GM23248 (cell line): ENCODE measurements at places on chromosomes 16 and 17. TPM values are rescaled to one million over a fixed set of nuclear protein-coding genes. Genes with fewer than 3 reads are reported as not detected.
A peak's percentile ranks its signal among the peaks of the same experiment; 100 is the strongest.

KRT33A gene
- not detected in 2 replicates for total RNA-seq

KRTAP4-2 gene
- total RNA-seq, result not detected in 2 replicates

CDH3 gene
- under 0.01 TPM in 1 of 2 replicates, not detected in the other for total RNA-seq

RNF227 gene
- total RNA-seq, result 4.3 and 15.3 TPM in 2 replicates

CCT6B gene
- 2.2 and 2.9 TPM in 2 replicates for total RNA-seq

DNA sequence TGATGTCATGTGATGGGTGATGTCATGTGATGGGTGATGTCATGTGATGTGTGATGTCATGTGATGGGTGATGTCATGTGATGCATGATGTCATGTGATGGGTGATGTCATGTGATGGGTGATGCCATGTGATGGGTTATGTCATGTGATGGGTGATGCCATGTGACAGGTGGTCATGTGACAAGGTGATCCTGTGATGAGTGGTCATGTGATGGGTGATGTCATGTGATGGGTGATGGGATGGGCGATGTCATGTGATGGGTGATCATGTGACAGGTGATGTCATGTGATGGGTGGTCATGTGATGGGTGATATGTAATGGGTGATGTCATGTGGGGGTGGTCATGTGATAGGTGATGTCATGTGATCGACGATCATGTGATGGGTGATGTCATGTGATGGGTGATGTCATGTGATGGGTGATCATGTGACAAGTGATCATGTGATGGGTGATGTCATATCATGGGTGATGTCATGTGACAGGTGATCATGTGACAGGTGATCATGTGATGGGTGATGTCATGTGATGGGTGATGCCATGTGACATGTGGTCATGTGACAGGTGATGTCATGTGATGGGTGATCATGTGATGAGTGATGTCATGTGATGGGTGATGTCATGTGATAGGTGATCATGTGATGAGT is 17.2 kb downstream of the CD300LB start:
- no peaks in the 10 kb centered on the region for H3K36me3 ChIP-seq
- H3K27ac ChIP-seq, result peak overlapping the region; percentile 13; the same call in 1 of the 2 replicates
- no peak overlapping the region for H3K4me3 ChIP-seq
- peak; percentile 80 for DNase-seq
- peaks cover 18% of the 10 kb centered on the region for H3K4me1 ChIP-seq

- peaks cover 68% of the 10 kb centered on the region for H3K27me3 ChIP-seq
- no peak overlapping the region for H3K4me3 ChIP-seq
- H3K27ac ChIP-seq, result no peak overlapping the region
- no peak for DNase-seq
Observed at GRCh38 chr16:85894266-85894665, 4.7 kb upstream of the IRF8 start.

GRCh38 chr17:50868602-50869001 is 2.4 kb upstream of the TOB1 start:
- no peaks in the 10 kb centered on the region for H3K36me3 ChIP-seq
- peak overlapping the region; percentile 92; the same call in 1 of the 2 replicates for H3K4me3 ChIP-seq
- no peak for DNase-seq
- no peaks in the 10 kb centered on the region for H3K27me3 ChIP-seq

- H3K4me1 ChIP-seq, result peaks cover 22% of the 10 kb centered on the region
- H3K36me3 ChIP-seq, result peaks cover 32% of the 10 kb centered on the region
- H3K4me3 ChIP-seq, result peak overlapping the region; percentile 81
- H3K27ac ChIP-seq, result peak overlapping the region; percentile 73
- no peak for DNase-seq
Observed at GRCh38 chr17:7572338-7572587, 7.2 kb upstream of the CD68 start.

- no peaks in the 10 kb centered on the region for H3K36me3 ChIP-seq
- H3K27ac ChIP-seq, result no peak overlapping the region
- no peaks in the 10 kb centered on the region for H3K4me1 ChIP-seq
- H3K4me3 ChIP-seq, result no peak overlapping the region
- no peak for DNase-seq
Observed at GRCh38 chr16:82124651-82125050, 45.4 kb downstream of the MPHOSPH6 start.
